Suppressor macrophage (primary cell): ENCODE measurements at places on chromosomes 3 and 15.

DNA sequence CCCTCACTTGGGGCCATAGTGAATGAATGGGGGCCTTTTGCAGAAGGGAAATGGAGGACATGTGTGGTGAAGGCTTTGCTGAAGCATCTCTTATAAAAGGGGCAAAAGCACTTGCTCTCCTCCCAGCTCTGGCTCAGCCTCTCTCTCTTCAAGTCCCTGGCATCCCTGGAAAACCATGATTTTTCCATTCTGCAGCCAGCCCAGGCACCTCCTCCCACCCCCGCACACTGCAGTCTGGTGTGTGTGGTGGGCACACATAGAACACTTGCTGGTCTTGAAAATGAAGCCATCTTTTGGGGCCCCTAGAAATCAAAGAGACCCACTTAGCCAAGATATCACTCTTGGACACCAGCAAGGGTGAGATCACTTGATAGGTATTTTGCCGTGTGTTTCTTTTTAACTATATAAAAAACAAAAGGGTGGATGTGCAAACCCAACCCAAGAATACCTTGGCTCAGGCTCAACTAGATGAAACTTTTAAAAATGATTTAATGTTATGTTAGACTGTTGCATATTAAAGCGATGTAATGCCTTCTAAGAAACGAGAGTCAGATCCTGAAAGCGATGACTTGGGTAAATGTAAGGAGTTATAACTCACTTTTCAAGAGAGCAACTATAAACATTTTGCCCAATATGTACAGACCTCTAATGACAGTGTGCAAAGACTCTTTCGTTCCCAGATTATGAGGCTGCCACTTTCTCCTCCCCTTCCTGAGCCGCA lies 16.4 kb upstream of the ALDH1A3 start:
- no peak for DNase-seq

DNA sequence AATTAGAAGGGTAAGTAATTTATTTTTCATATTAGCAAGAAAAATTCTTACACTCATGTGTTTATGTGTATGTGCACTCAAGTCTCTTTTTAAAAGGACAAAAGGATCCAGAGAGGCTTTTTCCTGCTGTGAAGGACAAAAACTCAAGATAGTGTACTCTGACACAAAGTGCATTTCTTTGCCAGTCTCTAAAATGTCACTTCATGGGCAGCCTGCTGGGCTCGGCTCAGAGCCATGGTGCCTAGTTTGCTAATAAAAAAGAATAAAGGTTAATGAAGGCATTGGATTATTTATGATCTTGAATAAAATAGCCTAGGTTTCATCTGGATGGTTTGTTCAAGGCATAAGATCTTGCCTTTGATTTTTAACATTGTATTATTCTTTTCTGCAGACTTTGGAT lies 989.0 kb downstream of the TBL1XR1 start:
- DNase-seq: no peak

DNA sequence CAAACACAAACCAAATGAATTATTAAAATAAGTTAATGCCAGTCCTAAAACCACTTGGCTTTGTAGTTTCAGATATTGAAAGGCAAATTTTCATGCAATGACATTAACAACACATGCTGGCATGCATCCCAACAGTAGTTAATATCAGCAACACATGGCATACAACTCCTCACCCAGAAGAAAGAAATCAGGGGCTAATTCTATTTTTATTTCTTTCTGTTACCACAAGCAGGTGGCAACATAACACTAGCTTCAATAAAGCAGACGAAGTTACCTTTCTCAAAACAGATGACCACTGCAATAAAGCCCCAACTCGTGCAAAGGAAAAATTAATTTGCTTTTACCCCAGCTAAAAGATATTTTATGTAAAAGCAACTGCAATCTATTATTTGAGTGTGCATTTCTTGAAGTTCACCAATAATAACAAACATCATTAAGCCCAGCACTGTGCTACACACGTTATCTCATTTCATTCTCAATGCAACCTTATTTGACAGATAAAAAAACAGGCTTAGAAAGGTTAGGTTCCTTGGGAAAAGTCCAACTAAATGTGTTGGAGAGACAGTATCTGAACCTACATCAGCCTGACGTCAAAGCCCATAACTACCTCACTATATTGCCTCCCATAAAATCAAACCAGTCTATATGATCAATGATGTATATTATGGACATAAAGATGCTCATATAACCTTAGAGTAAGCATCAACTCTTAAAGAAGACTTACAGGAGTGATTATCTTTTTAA lies 2.8 kb downstream of the TOP2B start:
- no peak for DNase-seq

- peak; percentile 1 for DNase-seq
These were observed 224.7 kb downstream of the IGSF11 start for GRCh38 chr3:118809696-118810498.

GRCh38 chr3:159929171-159930141 lies 59.2 kb upstream of the IL12A start:
- peak; percentile 88 for DNase-seq

DNA sequence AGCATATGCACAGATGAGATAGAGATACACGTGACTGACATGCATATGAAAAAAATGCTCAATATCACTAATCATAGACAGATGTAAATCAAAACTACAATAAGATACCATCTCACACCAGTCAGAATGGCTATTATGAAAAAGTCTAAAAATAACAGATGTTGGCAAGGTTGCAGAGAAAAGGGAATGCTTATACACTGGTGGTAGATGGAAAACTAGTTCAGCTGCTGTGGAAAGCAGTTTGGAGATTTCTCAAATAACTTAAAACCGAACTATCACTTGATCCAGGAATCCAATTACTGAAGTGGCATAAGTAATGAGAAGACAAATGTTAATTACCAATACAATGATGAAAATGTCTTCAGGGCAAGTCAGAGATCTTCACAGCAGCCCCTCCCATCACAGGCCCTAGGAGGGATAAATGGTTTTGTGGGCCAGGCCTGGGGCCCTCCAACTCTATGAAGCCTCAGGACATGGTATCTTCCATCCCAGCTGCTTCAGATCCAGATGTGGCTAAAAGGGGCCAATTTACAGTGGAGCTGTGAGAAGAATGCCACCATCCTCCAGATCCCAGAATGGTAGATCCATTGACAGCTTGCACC lies 71.4 kb upstream of the PLSCR4 start:
- no peak for DNase-seq

DNA sequence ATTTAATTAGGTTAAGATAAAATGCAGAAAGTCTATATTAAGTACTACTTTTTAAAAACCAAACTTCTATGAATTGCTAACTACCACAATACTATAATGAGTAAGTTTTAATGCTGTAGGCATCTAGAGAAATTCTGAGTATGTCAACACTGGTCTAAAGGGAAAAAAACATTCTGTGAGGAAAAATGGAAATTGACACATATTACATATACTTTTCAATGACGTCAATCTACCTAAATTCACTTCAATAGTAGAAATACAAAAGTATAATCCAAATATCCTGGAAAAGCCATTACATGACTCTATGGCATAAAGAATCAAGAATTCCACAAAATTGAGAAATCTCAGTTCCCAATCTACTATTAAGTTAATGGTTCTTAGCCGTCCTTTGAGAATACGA lies 2.2 kb downstream of the SECISBP2L start:
- DNase-seq: no peak

DNA sequence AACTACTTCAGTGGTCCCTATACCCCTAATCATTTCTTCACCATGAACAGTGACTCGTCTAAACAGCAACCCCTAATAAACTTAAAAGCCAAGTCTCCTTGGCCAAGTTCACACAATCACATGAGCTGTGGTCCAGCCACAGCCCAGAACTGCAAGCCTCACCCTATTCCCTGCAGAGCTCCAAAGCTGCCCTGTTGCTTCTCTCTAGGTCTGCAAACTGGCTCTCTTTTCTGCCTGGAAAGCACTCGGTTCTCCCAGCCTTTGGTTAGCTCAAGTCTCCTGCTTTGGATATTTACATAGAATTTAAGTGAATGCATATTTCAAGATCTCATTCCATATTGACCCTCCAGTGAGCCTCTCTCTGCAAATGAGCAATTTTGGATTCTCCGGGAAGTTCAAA lies 107.0 kb downstream of the TOP2B start:
- DNase-seq: no peak

- no peak for DNase-seq
These were observed 10.8 kb upstream of the PDE8A start for GRCh38 chr15:84970843-84971242.

GRCh38 chr3:124826703-124827102 lies 60.5 kb downstream of the ITGB5 start:
- peak; percentile 42 for DNase-seq

DNA sequence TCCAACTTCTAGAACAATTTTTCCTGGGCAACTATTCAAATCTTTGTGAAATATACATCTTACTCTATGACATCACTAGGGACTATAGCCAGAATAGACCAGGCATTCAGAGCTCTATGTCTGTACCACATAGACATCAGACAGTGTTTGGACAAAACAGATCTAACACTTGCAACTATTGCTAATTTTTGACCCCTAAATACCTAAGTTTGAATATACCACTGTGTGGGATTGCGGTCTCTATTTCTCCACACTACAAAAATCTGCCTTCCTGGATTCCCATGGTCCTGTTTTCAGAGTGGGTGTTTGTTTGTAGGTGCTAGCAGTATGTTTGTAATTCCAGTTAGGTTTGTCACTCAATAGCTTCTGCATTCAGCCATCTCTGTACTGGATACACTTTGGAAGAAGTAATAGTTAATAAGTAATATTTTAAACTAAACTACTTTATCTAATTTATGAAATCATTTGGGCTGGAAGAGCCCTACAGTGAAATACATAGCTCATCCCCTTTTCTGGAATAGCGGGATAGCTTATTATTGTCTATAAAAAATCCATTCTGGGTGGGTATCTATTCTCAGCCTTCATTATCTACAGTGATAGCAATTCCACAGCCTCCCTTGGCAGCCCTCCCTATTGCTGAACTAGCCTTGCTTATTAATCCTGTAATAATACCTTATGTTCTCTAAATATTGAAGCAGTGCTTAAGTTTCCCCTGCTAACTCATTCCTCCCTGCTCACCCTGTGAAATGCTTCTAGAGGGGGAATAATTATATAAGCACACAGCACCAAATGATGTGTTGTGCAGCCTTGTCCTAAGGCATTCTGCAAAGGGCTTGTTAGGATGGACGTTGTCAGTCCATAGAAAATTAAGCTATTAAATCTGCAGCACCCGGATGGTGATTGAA lies 49.4 kb downstream of the RBMS3 start:
- no peak for DNase-seq

DNA sequence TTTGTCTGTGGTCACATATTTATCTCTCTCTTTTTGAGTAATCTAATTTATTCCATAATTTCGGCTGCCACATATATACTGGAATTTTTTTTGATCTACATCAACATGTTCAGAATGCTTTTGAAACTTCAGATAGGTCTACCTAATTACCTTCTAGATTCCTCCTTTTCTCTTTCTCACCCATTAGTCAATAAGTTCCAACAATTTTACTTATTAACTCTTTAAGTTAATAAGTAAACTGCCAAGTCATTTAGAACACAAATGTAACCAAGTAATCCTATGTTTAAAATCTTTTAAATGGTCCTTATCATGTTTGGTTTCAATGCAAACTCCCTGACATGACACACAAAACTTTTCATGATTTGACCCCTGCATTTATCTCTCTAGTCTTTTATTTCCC lies 410.5 kb downstream of the UNC13C start:
- no peak for DNase-seq

GRCh38 chr15:72227192-72227586 lies 3.8 kb downstream of the PKM start:
- DNase-seq: peak; percentile 49

- peak; percentile 16 for DNase-seq
These were observed 34.5 kb downstream of the RAB27A start for GRCh38 chr15:55254916-55255679.

DNA sequence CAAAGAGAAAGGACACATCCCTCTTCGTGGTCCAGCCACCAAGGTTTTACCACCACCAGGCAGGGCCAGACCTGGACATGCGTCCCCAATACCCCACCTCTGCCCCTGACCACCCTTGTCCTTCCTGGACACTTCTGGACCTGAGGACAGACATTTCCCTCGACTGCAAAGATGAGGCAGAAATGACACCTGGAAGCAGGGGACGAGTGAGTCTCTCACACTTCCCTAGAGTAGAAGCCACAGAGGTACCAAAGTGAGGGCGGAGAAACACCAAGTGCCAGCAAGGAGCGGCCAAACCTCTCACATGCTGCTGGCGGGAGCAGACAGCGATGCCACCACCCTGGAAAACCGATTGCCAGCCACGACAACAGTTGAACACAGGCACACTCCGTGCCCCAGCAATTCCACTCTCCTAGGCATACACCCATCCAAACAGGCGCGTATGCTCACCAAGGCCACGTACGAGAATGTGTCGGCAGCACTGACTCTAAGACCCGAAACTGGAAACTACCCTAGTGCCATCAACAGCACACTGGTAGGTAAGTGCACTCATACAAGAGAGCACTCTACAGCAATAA lies 207.0 kb upstream of the NSMCE3 start:
- DNase-seq: no peak

DNA sequence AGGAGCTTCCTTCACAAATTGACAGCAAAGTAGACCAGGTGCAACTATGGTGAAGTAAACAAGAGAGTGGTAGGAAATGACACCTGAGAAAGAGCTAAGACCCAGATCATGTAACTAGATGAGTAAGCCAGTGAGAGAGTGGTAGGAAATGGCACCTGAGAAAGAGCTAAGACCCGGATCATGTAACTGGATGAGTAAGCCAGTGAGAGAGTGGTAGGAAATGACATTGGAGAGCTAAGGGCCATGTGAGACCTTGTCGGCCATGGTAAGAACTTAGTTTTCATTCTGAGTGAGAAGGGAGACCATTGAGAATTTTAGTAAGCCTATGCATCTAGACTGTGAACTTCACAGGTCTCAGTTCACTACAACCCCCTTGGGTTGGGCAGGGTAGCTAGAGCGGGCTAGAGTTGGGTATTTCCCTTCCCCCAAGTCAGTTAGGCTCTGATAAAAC lies 5.4 kb upstream of the SENP7 start:
- DNase-seq: no peak

GRCh38 chr3:9170851-9171160 lies 78.6 kb downstream of the SRGAP3 start:
- DNase-seq: no peak

- DNase-seq: no peak
These were observed 21.0 kb upstream of the EID1 start for GRCh38 chr15:48856942-48857341.
